CD4-positive, alpha-beta T cell treated with Interleukin-1 beta for 1 hour (primary cell): ENCODE measurements at places on chromosomes 3 and 15.

GRCh38 chr3:106386050-106386449, 517.2 kb upstream of the CBLB start:
- DNase-seq: no peak

DNA sequence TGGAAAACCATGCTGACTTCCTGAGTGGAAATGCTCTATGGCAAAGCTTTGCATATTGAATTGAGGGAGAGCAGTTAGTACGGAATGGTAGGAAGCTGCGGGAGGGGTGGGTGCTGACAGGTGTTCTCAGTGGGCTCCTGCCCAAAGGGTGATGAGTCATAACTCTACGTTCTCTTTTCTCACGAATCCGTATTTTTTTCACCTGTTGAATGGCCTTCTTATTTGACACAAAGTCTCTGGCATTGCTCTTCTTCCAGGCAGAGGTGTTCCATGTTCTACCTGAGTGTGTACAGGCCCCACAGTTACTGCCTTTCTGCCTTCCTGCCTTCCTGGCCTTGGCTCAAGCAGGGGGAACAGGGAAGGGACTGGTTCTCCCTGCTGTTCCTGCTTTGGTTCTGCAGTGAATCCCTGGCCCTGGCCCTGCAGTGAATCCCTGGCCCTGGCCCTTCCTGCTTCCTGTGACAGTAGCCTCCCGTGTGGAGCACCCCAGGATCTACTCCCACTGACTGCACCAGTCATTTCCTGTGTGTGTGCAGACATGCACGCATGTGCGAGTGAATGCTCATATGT, 31.9 kb downstream of the TRAK1 start:
- DNase-seq: no peak

- no peak for DNase-seq
Measured at GRCh38 chr15:42284551-42284950, 11.3 kb upstream of the TMEM87A start.

- DNase-seq: no peak
Measured at GRCh38 chr15:73436613-73437012, 6.4 kb upstream of the REC114 start.

- DNase-seq: no peak
Measured at GRCh38 chr15:58551084-58551763, 119.4 kb downstream of the LIPC start.

- no peak for DNase-seq
Measured at GRCh38 chr3:190116551-190117067, 4.1 kb downstream of the P3H2 start.

GRCh38 chr3:72924055-72924454, 36.2 kb downstream of the GXYLT2 start:
- DNase-seq: no peak

DNA sequence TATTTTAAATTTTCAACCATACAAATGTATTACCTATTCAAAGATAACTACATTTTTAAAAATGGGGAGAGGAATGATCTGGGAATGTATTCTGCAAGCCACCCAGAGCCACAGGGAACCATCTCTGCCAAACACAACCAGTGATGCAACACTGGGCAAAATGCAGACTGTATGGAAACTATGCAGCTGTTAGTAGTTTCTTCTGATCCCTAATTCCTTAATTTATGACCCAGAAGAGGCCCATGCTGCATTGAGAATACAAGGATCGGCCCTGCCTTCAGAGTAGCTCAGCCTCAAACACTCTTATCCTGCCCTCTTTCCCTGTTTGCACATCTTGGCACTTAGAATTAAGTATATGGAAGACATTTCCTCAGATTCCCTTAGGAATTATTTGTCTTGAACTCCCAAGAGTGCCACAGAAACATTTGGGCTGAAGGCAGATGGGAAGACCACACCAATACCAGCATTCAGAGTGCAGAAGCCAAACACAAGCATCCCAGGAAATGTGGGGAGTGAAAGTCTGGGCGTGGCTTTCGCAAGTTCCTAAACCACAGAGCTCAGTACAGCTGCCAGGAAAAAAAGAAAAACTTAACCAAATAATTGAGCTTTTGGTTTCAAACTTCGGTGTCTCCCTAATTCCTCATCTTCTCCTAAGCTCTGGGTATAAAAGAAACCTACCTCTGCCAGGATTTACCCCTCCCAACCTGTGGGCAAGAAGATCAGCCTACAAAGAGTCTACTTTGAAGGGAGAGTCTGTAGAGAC, 5.3 kb downstream of the SNUPN start:
- no peak for DNase-seq
